CD4-positive, alpha-beta T cell treated with Interleukin-6 at 100 ng/mL for 8 hours (primary cell): ENCODE measurements at places on chromosomes 2 and 18.

GRCh38 chr2:190696792-190697398 lies 48.0 kb downstream of the NAB1 start:
- DNase-seq: no peak

DNA sequence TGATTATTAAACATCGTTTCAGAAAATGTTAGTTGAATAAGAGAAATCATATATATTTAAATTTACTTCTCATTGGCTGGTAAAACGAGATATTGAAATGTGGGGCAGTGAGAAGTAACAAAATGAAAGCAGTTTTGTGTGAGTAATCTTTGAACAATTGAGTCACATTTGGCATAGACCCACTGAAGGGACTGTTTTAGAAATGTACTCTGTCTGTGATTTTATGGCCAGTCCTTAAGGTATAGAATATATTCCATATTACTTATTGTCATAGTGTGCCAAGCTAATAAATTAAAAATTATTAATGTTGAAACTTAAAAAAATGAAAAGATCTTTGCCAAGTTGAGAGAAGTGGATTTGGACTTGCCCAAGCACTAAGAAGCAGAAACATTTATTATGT lies 222.4 kb upstream of the COL3A1 start:
- no peak for DNase-seq

- no peak for DNase-seq
Measured at GRCh38 chr18:13618760-13619438, 107.5 kb downstream of the FAM210A start.

GRCh38 chr2:64474121-64474571 lies 20.2 kb downstream of the LGALSL start:
- no peak for DNase-seq

- no peak for DNase-seq
Measured at GRCh38 chr18:79787865-79788733, 9.6 kb upstream of the KCNG2 start.
